Hematopoietic multipotent progenitor cell treated with erythropoietin and hydrocortisone succinate and interleukin-3 and kit ligand, for 8 days (in vitro differentiated cells): ENCODE measurements at places on chromosomes 11 and 22.

DNA sequence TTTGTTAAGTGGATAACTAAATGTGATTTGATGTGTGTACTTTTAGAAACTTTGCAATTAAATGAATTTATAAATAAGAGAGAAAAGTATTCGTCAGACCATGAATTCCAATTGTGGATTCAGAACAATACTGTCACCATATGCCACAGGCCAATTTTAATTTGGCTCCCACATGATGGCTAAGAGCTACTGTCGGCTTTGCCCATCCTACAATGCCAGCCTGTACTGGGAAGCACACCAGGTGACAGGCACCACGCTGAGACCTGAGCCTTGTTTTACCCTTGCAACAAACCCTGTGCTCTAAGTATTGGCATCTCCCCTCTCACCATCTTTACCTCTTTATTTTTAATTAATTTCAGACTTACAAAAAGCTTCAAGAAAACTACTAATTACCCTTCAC, 14.0 kb downstream of the RAB30 start:
- DNase-seq = no peak

GRCh38 chr22:41823797-41824196, 9.1 kb upstream of the SREBF2 start:
- DNase-seq = no peak

- no peak for DNase-seq
Observed at GRCh38 chr11:36311926-36312595, 16.0 kb downstream of the PRR5L start.

DNA sequence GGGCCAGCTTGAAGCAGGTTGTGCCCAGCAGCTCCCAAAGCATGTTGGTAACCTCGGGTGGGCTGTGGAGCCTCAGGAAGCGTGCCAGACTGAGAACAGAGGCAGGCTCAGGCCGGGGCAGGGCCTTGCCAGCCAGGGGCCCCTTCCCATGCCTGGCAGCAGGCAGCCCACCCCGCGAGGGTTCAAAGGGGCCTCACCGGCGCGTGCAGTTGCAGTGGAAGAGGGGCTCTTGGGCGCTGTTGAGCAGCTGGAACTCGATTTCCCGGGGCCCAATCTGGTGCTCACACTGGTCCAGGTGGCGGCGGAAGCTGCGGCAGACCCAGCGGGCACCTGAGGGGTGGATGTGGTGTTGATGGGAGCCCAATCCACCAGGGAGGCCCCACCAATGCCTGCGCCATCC, 3.6 kb downstream of the PLA2G3 start:
- no peak for DNase-seq

DNA sequence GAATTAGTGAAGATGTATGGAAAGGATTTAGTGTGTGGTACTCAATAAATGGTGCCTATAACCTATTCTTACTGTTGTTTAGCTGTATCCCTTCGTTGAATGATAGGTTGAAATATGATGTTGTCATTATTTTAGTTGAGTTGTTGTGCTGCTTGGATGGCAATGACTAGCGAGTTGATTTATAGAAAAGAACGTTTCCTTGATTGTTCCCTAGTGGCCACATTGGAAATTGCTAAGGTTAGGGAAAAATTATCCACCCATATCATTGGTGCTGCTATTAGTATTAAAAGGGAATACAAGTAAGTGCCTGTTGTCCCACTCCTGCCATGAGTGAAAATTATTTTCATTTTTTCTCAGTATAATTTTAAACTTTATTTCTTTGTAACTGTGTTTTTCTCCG, 14.5 kb downstream of the EMSY start:
- peak; percentile 24 for DNase-seq

DNA sequence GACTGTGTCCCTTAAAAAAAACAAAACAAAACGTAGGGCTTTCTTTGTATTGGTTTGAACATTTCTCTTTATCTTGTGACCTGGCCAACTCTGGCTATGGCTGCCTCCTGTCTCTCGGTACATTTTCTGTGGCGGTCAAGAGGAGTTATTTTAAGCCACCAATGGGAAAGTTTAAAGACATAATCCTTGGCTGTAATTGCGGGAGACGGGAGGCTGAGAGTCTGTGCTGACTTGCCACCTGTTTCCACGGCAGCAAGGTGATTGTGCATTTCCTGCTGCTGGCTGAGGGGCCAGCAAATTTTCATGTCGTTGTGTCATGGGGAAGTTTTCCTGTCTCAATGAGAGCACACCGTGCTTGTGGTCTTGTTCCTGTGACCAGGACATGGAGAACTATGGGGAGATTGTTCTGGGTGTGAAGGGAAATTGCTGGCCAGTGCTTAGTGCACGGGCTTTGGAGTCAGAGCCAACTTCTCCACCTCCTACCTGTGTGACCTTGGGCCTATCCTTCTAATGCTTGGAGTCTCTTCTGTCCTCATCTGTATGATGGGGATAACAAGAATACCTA, 11.0 kb downstream of the PTPRJ start:
- DNase-seq = no peak

GRCh38 chr22:21736084-21736642, 569 bp upstream of the YPEL1 start:
- DNase-seq = no peak

- DNase-seq = no peak
Observed at GRCh38 chr22:44403166-44403565, 90.4 kb upstream of the SHISAL1 start.

DNA sequence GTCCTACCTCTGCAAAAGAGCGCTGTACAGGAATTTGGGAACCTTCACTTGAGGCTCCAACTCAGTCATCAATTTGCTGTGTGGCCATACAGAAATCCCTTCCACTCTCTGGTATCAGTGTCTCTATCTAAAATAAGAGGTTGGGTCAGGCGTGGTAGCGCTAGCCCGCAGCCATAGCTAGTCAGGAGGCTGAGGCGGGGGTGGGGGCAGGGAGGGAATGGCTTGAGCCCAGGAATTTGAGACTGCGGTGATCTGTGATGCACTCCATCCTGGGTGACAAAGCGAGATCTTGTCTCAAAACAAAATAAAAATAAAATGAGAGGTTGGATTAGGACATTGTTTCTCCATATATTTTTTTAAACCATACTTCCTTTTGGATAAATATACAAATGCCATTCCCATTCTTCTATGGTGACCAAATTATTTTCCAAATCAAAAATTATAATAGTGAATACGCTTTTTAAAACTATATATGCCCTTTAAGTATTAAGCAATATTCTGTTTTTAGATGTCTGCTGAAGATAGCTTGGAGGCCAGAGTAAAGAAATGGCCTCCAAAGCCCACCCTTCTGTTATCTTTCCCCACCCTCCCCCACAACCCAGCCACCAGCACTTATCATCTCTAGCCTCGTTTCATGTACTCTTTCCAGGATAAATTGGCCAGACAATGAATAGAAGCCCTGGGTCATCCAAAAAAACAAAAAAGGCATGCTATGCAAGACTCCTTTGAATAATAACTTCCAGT, 87.2 kb downstream of the PLEKHA7 start:
- DNase-seq = peak; percentile 14

GRCh38 chr22:43330178-43331068, 12.7 kb downstream of the SCUBE1 start:
- DNase-seq = no peak

- no peak for DNase-seq
Observed at GRCh38 chr11:1761857-1762536, 1.7 kb downstream of the CTSD start.

DNA sequence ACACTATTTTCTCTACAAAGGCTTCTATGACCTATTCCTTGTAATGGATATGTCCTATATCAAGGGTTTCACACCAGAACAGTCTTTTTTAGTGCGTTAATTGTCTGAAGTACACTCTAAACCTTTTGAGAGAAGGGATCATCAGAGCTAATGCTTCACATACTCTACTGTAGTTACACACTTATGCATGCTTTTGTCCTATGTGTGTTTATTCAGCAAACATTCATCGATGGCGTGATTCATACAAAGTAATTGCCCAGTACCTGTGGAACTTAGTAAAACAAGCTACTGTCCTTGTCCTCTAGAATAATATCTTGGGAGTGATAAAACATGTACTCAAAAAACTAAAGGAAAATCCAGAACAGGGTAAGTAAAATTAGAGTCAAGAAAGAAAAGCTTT, 139.2 kb downstream of the GUCY1A2 start:
- DNase-seq = no peak

DNA sequence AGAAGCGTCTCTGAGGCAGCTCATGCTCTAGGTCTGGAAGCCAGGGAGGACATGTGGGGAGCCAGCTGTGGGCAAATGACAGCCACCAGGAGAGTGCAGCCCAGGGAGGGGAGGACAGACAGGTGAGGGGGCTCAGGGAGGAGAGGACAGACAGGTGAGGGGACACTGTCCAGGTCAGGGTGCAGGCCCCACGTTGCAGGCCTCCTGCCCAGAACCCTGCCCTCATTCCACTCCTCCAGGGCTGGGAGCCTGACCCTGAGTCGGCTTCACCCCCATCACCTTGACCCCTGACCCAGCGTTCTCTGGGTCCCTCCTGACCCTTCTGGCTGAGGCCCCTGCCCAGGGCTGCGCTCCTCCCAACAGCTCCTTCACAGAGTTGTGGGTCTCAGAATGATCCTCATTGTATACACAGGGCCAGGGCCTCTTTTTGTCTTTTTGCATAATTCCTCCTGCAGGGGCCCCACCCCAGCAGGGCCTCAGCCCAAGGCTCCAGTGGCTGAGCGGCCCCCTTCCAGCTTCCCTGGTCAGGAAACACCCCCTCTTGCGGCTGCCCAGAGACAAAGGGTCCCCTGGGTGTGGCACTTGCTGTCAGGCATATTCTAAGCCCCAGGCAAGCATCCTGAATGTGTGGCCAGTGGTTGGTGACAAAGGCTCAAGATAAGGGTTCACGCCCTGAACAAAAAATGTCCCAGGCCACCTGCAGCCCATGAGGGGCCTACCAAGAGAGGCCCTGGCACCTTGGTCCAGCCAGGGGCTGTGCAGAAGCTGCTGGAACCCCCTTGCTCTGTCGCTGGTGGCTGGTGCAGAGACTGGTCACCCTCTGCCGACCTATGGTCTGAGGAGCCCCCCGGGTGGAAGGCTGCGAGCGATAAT, 853.0 kb downstream of the BRD1 start:
- DNase-seq = no peak

DNA sequence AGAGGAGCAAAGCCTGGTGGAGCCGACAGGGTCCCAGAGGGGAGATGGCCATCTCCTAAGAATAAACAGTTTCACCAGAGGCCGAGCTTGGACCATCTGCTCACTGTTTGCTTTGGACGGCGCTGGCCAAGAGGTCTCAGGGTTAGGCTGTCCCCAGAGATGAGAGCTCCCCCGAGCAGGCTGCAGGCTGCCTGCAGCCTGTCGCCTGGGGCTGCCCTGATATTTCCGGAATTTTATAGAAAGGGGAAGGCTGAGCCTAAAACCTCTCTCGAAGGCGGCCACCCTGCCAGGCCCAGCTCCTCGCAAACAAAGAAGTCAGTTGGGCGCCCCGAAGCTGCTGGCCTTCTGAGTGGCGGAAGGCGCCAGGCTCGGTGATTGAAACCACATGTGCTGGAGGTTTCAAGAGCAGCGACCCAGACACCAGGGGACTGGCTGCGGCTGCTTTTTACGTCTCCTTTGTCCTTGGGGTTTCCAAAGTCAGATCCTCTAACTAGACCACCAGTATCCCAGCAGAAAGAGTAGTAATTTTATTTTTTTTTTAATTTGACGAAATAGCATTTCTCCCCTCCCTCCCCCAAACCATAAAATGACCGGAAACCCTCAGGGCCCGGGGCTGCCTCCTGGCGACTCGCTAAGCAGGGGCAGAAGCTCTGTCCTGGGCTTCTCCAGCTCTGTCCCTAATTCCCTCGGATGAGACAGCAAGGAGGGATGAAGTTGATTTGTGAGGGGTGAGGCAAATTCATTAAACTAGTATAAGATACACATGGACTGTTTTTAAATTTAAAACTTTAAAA, 57.4 kb downstream of the CLMP start:
- no peak for DNase-seq

DNA sequence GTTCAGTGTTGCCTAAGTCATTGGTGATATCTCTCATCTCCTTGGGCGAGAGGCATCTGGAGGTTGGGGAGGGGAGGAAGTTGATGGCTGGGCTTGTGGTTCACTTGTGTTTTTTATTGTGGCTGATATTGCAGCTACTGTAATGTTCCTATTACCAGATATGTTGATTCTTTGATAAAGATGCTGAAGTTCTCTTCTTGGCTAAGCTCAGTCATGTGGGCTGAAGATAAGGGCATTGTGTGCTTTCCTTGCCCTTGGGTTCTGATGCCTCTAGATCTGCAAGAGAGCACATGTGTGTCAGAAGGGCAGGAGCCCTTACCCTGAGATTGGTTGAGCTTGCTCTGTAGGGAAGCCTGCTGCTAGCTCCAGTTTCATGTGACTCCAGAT, 12.0 kb downstream of the STX3 start:
- peak; percentile 92 for DNase-seq

DNA sequence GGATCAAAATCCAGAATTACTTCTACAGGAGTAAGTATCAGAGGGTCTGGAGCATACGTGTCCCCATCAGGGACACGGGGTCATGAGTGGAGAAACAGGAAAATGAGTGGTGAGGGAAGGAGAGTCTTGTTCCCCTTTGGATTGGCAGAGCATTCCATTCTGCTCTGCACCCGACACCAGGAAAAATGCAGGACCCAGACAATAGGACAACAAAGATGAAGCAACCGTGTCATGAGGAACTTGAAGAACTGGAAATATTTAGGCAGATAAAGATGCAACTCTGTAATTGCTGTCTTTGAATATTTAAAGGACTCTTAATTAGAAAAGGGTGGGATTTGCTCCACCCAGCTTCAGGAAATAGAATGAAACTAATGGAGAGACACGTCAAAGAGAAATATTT, 89.0 kb upstream of the BLID start:
- DNase-seq = no peak

GRCh38 chr11:134512061-134512460, 100.0 kb upstream of the B3GAT1 start:
- no peak for DNase-seq

DNA sequence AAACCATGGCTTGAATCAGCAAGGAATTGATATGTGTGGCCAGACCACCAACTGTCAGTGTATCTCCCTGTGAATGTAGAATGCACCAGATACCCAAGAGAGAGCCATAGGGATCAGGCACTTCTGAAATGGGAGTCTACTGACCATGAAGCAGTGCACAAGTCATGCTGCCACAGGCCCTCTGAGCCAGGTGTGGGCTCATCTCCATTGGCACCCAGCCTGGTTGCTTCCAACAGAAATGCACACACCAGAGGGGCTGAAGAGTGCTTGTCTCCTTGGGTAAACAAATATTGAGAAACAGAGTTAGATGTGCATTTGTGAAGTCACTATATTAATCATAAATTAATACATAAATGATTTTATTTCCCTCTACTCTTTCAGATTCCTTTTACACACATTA, 28.4 kb upstream of the PANX1 start:
- no peak for DNase-seq

DNA sequence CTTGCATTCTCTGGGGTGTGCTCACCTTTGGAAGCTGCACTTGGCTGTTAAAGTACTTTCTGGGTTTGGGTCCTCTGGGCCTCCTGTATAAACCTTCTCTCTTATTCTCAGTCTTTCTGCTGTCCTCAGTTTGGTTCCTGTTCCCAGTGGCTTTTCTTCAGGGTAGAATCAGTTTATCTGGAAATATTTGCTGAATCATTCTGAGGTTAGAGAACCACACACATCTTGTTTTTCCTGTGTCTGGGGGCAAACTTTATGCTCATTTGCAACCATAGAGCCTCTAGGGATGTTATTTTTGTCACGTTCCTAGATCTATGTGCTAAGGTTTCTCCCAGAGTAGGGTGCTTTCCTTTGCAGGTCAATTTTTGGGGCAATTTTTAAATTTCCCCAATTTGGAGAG, 224.3 kb upstream of the C11orf87 start:
- peak; percentile 58 for DNase-seq
